ENCODE measurements at places on chromosomes 1 and 21. TPM values are rescaled to one million over a fixed set of nuclear protein-coding genes. Genes with fewer than 3 reads are reported as not detected.
A peak's percentile ranks its signal among the peaks of the same experiment; 100 is the strongest.

DNA sequence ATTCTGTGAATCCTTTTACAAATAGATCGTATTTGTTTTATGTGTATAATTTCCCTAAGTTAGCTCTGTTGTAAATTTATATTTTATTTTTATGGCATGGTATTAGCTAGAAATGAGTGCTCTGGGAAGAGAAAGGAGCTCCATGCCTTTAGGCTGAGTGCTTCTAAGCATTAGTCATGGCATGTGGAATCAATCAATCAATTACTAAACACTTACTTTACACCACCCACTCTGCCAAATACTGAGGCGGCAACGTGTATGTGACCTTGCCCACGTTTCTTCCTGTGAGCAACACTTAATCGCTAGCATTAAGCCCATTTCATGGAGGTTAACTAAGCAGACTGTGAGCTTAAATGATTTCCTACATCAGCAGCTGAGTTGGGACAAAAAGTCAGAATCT, 7.2 kb upstream of the BECN2 start:
- H3K27ac ChIP-seq: 0 out of 2 replicates have a peak overlapping the region, but pooled peaks have one; percentile 0
- H3K36me3 ChIP-seq: no peaks in the 10 kb centered on the region
- no peak overlapping the region for H3K4me3 ChIP-seq
- H3K27me3 ChIP-seq: no peaks in the 10 kb centered on the region

GRCh38 chr1:15543589-15544568, 17.2 kb downstream of the DNAJC16 start:
- H3K4me3 ChIP-seq: no peak overlapping the region
- DNase-seq: no peak
- H3K27ac ChIP-seq: peak overlapping the region; percentile 39
- no peaks in the 10 kb centered on the region for H3K27me3 ChIP-seq
- peaks cover 52% of the 10 kb centered on the region for H3K36me3 ChIP-seq

GRCh38 chr21:29298348-29299045, at the start of gene BACH1:
BACH1 (plus strand) TSS chr21:29298922; CDS start chr21:29321281, 22,359 bp downstream.
- peaks cover 23% of the 10 kb centered on the region for H3K4me1 ChIP-seq
- H3K4me3 ChIP-seq: peak within 1 kb of the TSS; percentile 98
- peak within 1 kb of the TSS; percentile 93 for H3K27ac ChIP-seq

DNA sequence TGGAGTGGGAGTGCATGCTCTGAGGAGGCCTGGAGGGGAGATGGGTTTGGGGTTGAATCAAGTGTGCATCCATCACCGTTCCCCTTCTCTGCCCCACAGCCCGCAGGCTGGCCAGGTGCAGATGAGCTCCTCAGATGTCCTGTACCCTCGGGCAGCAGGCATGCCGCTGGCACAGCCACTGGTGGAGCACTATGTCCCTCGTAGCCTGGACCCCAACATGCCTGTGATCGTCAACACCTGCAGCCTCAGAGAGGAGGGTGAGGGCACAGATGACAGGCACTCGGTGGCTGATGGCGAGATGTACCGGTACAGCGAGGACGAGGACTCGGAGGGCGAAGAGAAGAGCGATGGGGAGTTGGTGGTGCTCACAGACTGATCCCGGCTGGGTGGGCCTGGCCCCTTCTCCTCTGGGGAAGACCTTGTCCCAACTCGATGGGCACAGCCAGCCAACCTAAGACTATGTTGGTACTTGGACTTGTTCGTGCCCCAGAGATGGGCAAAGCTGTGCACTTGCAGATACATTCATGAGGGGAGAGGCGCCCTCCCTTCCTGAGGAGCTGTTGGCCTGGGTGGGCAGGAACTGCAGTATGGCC, 26.0 kb downstream of the ETNK2 start:
- no peaks in the 10 kb centered on the region for H3K36me3 ChIP-seq
- H3K4me1 ChIP-seq: peaks cover 21% of the 10 kb centered on the region
- no peaks in the 10 kb centered on the region for H3K27me3 ChIP-seq

- H3K27ac ChIP-seq: no peak overlapping the region
- DNase-seq: no peak
- no peaks in the 10 kb centered on the region for H3K27me3 ChIP-seq
- H3K4me3 ChIP-seq: no peak overlapping the region
These were observed 17.8 kb upstream of the PPP2R5A start for GRCh38 chr1:212267460-212267859.

GRCh38 chr1:206102292-206102936, 14.8 kb downstream of the AVPR1B start:
- no peak for DNase-seq
- no peaks in the 10 kb centered on the region for H3K27me3 ChIP-seq

- no peak overlapping the region for H3K4me3 ChIP-seq
- no peak for DNase-seq
- H3K27me3 ChIP-seq: no peaks in the 10 kb centered on the region
- peaks cover 67% of the 10 kb centered on the region for H3K4me1 ChIP-seq
- peak overlapping the region; percentile 13 for H3K27ac ChIP-seq
- H3K36me3 ChIP-seq: peaks cover 3% of the 10 kb centered on the region
These were observed 33.0 kb downstream of the PTPN14 start for GRCh38 chr1:214518361-214518760.

GRCh38 chr21:44301141-44301540, 1.3 kb downstream of the PFKL start:
- H3K4me3 ChIP-seq: peak overlapping the region; percentile 76
- DNase-seq: no peak
- no peaks in the 10 kb centered on the region for H3K36me3 ChIP-seq
- no peaks in the 10 kb centered on the region for H3K27me3 ChIP-seq
- no peak overlapping the region for H3K27ac ChIP-seq

DNA sequence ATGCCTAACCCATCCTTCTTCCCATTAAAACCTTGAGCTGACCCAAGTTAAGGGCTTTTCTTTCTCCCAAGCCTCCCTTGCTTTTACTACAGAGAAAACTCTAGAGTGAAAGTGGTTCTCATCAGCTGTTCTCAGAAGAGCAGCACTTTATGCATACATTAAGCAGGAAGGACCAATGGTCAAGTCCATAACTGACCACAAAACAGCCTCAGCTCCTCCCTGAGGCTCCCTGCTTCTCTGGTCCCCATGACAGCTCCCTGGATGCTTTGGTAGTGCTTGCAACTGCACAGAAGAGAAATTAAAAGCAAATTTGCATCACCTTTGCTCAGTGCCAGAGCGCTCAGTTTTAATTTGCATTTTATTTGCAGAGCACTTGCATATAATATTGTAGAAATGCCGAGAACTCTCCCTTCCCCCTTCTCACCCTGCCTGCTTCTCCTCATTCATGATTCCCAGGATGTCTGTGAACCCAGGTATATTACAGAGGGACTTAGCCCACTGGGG, 56.1 kb downstream of the LMX1A start:
- no peak overlapping the region for H3K27ac ChIP-seq
- no peaks in the 10 kb centered on the region for H3K4me1 ChIP-seq
- H3K36me3 ChIP-seq: no peaks in the 10 kb centered on the region
- no peak for DNase-seq
- H3K27me3 ChIP-seq: no peaks in the 10 kb centered on the region

GRCh38 chr1:114208714-114209113, 55.0 kb upstream of the SYT6 start:
- H3K36me3 ChIP-seq: no peaks in the 10 kb centered on the region
- H3K4me3 ChIP-seq: no peak overlapping the region
- H3K4me1 ChIP-seq: no peaks in the 10 kb centered on the region
- no peak overlapping the region for H3K27ac ChIP-seq
- DNase-seq: peak; percentile 30
- no peaks in the 10 kb centered on the region for H3K27me3 ChIP-seq

GRCh38 chr1:213692321-213692720, 295.5 kb upstream of the PROX1 start:
- H3K4me1 ChIP-seq: no peaks in the 10 kb centered on the region
- no peak for DNase-seq
- no peak overlapping the region for H3K27ac ChIP-seq
- no peak overlapping the region for H3K4me3 ChIP-seq

- no peak for DNase-seq
- H3K4me3 ChIP-seq: no peak overlapping the region
- H3K4me1 ChIP-seq: peaks cover 33% of the 10 kb centered on the region
- H3K27ac ChIP-seq: no peak overlapping the region
These were observed 119.7 kb downstream of the TGFB2 start for GRCh38 chr1:218464871-218465270.

GRCh38 chr1:203475012-203475981, at the start of gene PRELP:
PRELP (plus strand) TSS chr1:203475806; CDS start chr1:203483185, 7,379 bp downstream.
- no peaks in the 10 kb centered on the region for H3K36me3 ChIP-seq
- no peak within 1 kb of the TSS for H3K27ac ChIP-seq
- H3K27me3 ChIP-seq: no peaks in the 10 kb centered on the region
- peaks cover 8% of the 10 kb centered on the region for H3K4me1 ChIP-seq
- H3K4me3 ChIP-seq: no peak within 1 kb of the TSS

DNA sequence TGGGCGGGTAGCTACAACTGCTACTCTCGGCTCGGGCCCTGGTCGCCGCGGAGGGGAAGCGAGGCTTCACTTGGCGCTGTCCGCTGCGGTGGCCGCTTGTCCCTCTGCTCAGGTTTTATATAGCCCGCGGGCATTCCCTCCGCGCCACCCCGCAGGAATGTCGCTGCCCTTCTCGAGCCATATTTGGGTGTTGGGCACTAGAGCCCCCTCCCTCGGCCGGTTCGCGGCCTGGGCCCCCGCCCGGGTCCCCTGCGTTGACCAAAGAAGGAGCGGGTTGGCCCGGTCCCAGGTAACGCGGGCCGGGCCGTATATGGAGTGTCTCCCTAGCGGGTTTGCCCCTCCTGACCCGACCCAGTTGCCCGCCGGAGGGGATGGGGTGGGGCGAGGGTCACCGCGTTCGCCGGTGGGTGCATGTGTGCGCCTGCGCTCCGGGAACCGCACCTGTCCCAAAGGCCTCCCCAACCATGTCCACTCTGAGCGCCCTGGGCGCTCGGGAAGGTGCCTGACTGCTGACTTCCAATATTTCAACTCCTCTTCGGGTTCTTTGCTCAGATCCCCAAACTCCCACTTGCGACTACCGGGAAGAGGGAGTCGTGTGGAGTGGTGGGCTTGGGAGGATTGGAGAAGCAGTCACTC, at the start of gene ACTA1:
Gene ACTA1, minus strand, starts transcription at position 90 of the 636 bp plus-strand sequence. CDS start 979 bp downstream, outside the sequence.
- H3K27me3 ChIP-seq: no peaks in the 10 kb centered on the region
- no peak within 1 kb of the TSS for H3K27ac ChIP-seq
- H3K36me3 ChIP-seq: no peaks in the 10 kb centered on the region
- no peak within 1 kb of the TSS for H3K4me3 ChIP-seq
- DNase-seq: no peak

GRCh38 chr1:111802984-111803383, 47.3 kb downstream of the DDX20 start:
- H3K36me3 ChIP-seq: no peaks in the 10 kb centered on the region
- H3K4me3 ChIP-seq: no peak overlapping the region
- no peak for DNase-seq
- H3K4me1 ChIP-seq: no peaks in the 10 kb centered on the region
- peaks cover 19% of the 10 kb centered on the region for H3K27me3 ChIP-seq

DNA sequence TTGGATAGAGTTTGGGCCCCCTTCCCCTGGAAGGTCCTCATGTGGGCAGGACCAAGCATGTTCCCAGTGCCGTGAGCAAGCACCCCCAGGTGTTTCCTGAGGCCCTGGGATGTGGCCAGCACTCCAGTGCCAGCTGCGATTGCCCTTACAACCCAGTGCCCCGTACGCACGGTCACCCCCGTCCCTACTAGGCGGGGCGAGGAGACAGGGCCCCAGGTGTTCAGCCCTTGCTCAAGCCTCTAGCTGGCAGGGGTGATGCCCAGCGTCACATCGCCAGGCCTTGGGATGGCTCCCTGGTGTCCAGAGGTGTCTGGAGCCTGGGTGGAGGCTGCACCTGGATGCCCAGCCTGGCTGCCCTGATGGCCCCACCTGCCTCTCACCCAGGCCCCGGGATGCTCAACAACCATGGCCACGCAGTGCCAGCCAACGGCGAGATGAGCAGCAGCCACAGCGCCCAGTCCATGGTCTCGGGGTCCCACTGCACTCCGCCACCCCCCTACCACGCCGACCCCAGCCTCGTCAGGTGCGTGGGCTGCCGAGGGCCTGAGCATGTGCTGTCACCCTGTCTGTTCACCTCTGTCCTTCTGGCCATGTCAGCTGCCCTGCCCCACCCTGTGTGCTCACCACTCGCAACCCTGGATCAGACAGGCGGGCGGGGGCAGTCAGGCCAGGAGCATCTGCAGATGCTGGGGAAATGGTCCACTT, 21.6 kb upstream of the CCDC27 start:
- peaks cover 5% of the 10 kb centered on the region for H3K36me3 ChIP-seq
- no peak overlapping the region for H3K4me3 ChIP-seq
- peaks cover 20% of the 10 kb centered on the region for H3K4me1 ChIP-seq
- no peak for DNase-seq
- no peak overlapping the region for H3K27ac ChIP-seq

DNA sequence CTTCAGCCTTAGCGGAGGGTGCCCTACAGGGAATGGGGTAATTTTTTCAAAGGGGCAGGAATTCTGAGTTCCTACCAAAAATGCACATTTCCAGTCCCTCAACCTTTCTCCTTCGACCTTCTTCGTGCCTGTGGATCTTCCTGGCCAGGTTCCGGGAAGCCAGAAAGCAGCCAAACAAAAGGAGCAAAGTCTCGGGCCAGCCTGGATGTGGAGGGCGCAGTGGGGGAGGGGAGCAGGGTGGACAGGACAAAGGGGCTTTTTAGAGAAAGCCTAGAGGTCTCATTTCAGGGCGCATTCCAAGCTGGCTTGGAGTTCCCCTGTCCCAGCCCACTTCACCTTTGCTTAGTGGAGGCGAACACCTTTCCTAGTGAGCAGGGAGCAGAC, 2.9 kb upstream of the INAVA start:
- DNase-seq: no peak
- H3K27ac ChIP-seq: no peak overlapping the region
- H3K36me3 ChIP-seq: no peaks in the 10 kb centered on the region
- peak overlapping the region; percentile 70 for H3K4me3 ChIP-seq

GRCh38 chr1:7421471-7422075, 349.5 kb upstream of the VAMP3 start:
- no peaks in the 10 kb centered on the region for H3K36me3 ChIP-seq
- no peak overlapping the region for H3K27ac ChIP-seq
- peaks cover 15% of the 10 kb centered on the region for H3K4me1 ChIP-seq
- no peak overlapping the region for H3K4me3 ChIP-seq
- H3K27me3 ChIP-seq: no peaks in the 10 kb centered on the region
- peak; percentile 4 for DNase-seq

GRCh38 chr1:161954050-161954449, 69.6 kb downstream of the OLFML2B start:
- H3K27me3 ChIP-seq: no peaks in the 10 kb centered on the region
- peaks cover 43% of the 10 kb centered on the region for H3K4me1 ChIP-seq
- no peak for DNase-seq
- no peak overlapping the region for H3K4me3 ChIP-seq

- no peaks in the 10 kb centered on the region for H3K36me3 ChIP-seq
- no peak for DNase-seq
- peaks cover 26% of the 10 kb centered on the region for H3K4me1 ChIP-seq
- no peaks in the 10 kb centered on the region for H3K27me3 ChIP-seq
- no peak overlapping the region for H3K4me3 ChIP-seq
- no peak overlapping the region for H3K27ac ChIP-seq
These were observed 651.3 kb downstream of the PTPRC start for GRCh38 chr1:199290186-199290585.

- DNase-seq: peak; percentile 40
- H3K36me3 ChIP-seq: no peaks in the 10 kb centered on the region
- H3K4me3 ChIP-seq: no peak overlapping the region
These were observed 32.1 kb downstream of the SERTAD4 start for GRCh38 chr1:210264496-210265380.

- H3K27ac ChIP-seq: no peak overlapping the region
- H3K4me3 ChIP-seq: no peak overlapping the region
- DNase-seq: no peak
- H3K4me1 ChIP-seq: peaks cover 20% of the 10 kb centered on the region
- H3K36me3 ChIP-seq: no peaks in the 10 kb centered on the region
- no peaks in the 10 kb centered on the region for H3K27me3 ChIP-seq
These were observed 57.1 kb upstream of the C1orf87 start for GRCh38 chr1:60130703-60131102.

DR1 gene
- polyA plus RNA-seq: 17.5 TPM

CAPZB gene
- 116 TPM for polyA plus RNA-seq

MYOC gene
- not detected for polyA plus RNA-seq

SAMD11 gene
- polyA plus RNA-seq: 2.1 TPM

Data from SK-N-SH (cell line).